ENCODE measurements at places on chromosomes 13 and 19.

DNA sequence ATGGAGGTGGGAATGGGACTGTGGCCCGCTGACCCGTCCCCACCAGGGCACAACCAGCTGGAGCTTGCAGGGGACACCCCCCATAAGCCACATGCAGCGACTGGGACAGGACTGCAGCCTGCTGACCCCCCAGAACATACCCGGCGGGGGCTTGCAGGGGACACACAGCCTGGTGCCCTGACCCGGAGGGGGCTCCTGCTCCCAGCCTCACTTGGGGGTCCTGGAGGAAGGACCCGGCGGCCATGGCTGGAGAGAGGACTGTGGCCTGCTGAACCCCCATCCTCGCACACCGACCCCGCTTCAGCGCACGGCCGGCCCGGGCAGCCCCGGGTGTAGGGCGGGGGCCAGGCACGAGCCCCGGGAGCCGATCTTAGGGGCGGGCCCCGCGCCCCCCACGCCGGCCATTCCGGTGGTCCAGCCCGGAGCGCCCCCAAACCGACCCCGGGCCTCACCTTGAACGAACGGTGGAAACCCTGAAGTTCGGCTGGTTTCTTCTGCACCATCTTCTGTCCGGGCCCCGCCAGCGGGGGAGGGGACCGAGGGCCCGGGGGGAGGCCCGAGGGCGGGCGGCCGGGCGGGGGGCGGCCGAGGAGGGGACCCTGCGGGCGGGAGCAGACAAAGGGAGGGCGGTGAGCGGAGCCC is 574 bp downstream of the MKNK2 start:
- no peak for DNase-seq

DNA sequence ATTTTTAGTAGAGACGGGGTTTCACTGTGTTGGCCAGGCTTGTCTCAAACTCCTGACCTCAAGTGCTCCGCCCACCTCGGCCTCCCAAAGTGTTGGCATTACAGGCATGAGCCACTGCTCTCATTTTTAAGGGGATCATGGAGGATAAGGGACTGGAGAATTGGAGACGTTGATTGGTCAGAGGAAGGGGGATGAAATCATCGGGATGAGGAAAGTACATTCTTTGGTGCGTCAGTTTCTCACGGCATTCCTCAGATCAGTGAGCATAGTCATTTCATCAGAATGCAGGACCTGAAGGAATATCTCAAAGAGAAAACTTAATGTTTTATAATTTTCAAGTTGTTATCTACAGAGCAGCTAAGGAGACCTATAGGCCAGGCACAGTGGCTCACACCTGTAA is 14.0 kb downstream of the ZNF114 start:
- DNase-seq: no peak

DNA sequence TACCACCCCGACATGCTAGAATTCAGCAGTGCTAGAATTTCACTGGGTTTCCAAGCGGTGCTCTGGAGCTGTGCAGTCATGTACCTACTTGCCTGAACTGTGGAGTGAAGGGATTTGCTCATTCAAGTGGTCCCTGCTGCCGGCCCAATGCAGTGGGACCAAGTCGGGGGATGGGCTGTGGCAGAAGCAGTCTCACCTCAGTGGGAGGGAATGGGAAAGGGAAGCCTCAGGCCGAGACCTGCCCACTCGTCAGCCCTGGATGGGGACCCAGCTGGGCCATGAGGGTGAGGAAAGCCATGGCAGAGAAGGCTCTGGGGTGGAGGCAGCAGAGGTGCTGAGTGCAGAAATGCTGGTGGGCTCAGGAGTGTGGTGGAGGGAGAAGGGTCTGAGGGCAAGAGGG is 14.9 kb downstream of the KLHL26 start:
- DNase-seq: no peak

DNA sequence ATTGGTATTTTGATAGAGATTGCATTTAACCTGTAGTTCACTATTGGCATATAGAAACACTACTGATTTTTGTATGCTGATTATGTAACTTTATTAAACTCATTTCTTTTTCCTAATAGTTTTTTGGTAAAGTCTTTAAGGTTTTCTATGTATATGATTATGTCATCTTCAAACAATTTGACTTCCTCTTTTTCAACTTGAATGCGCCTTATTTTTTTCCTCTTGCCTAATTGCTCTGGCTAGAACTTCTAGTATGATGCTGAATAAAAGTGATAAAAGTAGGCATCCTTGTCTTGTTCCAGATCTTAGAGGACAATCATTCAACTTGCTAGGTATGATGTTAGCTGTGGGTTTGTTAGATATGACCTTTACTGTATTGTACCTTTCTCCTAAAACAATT is 1034.9 kb downstream of the PCDH9 start:
- DNase-seq: no peak

- DNase-seq: no peak
These were observed 1.1 kb downstream of the COX6B2 start for GRCh38 chr19:55353356-55353802.
